ENCODE measurements at places on chromosomes 2 and 18.

DNA sequence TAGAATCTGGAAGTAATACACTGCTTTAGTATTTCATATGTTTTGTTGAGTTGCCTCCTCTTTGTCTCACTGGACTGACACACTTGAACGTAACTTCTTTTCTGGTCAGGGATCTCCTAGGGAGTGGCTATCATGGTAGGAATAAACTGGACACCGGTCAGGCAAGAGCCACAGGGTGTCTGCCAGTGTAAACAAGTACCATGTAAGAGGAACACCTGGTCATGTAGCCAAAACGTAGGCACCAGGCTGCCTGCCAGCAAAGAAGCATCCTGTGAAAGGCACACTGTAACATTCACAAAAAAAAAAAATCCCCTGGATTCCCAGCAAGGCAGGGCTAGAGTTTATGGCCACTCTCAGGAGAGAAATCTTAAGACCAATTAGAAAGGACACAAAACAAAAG lies 372.8 kb upstream of the RND3 start:
- DNase-seq, result no peak

- DNase-seq, result no peak
These were observed 28.6 kb downstream of the ITGA6 start for GRCh38 chr2:172456002-172456401.

DNA sequence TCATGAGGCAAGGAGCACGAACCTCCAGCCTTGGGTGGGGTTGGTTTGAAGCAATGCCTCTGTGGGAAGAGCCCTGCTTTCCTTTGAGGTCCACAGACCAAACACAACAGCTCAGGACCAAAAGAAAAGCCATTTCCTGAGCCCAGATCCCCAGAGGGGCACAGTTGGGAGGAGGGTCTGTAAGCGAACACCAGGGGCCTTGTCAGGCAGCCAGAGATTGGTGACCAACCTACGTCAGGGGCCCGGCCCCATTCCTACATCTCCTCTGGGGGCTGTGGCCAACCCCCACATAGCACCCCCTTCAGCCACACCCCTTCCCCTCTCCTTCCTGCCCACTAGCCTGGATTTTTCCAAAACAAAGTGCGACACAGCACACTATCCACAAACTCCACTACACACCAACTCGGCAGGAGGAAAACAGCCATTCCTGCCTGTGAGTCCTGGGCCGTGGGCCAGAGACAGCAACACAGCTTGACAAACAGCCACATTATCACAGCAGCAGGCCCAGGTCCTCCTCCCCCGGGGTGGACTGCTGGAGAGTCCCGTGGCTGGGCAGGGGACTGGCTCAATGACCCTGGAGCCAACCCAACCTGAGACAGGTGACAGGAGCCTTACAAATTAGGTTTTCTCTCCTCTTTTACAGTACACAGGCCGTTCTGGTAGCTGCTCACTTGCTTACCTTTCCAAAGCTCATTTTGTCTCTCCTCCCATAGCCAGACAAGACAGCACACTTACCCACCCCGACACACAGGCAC lies 98.8 kb downstream of the TNS1 start:
- no peak for DNase-seq

DNA sequence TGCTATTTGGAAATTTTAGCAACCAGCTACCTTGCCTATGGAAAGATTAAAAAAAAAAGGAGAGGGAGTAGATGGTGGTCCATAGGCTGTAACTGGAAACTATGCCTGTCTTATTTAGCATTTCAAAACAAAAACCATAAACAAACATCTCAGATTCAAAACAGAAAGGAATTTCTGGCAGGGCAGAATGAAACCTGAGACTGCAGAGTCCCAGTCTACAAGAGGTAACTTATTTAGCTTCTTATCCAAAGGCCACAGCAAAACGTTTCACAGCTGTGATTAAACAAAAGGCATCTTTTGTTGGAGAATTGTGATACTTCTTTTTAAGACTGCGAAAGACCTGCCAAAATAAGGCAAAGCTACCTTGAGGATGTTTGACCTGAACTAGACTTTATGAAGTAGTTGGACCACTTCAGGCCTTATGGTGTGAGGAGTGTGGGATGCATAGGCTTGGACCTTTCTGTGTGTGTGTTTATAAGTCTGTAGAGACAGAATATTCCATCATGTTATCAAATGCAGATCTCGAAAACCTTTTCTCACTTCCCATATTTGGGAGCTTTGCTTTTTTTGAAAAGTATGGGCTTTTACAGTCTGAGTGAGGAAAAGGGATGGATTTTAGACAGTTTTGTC lies 11.0 kb downstream of the CRIM1 start:
- DNase-seq, result no peak

- no peak for DNase-seq
These were observed 223.8 kb downstream of the TTC32 start for GRCh38 chr2:19677825-19678518.

GRCh38 chr2:2663401-2664036 lies 332.4 kb upstream of the MYT1L start:
- DNase-seq, result no peak

DNA sequence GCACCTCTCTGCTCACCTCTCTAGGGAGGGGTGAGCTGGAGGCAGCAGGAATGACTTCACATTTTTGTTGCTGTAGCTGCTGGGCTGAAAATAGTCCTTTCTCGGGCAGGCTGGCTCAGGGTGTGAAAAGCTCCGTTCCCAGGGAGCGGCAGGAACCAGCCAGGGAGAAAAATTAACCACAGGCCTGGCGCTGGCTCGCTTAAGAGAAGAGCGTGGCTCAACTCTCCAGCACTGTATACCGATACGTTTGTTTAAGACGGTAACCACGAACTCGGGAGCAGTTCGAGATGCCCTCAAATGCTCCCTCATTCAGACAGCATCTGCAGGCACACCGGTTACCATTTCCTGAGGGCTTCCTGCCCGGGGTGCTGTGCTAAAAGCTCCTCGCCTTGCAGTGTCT lies 129.6 kb downstream of the CELF4 start:
- DNase-seq, result no peak

GRCh38 chr2:18599509-18600254 lies 10.3 kb upstream of the NT5C1B start:
- DNase-seq, result no peak

GRCh38 chr2:228847684-228848083 lies 423.4 kb downstream of the PID1 start:
- no peak for DNase-seq

- no peak for DNase-seq
These were observed 26.4 kb downstream of the CENPO start for GRCh38 chr2:24819442-24820174.

DNA sequence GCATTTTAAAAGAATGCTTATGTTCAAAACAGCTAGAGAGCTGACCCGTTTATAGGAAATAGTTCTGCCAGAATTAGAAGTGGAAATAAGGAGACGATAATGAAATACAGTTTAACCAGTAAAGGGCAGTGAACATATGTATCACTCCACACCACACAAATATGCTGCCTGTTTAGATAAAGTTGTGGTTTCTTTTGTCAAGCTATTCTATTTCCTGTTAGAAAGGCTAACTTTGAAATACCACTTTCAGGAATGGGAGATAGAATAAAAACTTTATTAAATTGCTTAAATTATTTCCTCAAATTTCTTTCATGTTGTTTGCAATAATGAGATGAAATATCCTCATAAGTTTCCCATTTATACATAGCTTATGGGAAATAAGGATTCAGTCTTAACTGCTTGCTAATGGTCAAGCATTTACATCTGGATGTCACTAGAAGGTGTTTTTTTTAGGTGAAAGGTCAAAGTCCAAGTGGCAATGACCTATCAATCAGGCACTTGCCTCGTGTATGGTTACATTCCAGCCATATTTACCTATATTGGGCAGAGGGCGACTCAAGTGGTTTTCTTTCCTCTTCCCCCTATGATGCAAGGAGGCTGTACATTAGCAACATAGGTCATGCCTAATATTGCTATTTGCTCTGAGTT lies 148.9 kb downstream of the ZEB2 start:
- no peak for DNase-seq

DNA sequence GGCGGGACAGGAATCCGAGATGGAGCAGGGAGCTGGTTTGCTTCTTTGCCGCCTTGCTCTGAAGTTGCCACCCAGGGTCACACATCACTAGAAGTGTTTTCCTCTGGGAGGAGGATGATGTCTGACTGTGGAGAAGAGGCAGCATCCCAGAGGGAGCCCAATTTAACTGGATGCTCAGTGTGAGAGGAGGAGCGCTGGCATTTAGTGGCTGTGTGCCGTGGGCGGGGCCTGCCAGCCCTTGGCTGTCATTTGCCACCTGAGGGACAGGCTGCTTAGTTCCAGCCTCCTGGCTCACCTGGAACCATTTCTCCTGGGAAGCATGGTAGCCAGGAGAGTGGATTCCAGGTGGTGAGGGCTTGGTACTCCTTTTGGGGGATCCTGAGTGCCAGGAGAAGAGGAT lies 9.6 kb downstream of the B3GNT2 start:
- DNase-seq, result no peak

GRCh38 chr18:49934457-49934856 lies 121.1 kb upstream of the ACAA2 start:
- no peak for DNase-seq

DNA sequence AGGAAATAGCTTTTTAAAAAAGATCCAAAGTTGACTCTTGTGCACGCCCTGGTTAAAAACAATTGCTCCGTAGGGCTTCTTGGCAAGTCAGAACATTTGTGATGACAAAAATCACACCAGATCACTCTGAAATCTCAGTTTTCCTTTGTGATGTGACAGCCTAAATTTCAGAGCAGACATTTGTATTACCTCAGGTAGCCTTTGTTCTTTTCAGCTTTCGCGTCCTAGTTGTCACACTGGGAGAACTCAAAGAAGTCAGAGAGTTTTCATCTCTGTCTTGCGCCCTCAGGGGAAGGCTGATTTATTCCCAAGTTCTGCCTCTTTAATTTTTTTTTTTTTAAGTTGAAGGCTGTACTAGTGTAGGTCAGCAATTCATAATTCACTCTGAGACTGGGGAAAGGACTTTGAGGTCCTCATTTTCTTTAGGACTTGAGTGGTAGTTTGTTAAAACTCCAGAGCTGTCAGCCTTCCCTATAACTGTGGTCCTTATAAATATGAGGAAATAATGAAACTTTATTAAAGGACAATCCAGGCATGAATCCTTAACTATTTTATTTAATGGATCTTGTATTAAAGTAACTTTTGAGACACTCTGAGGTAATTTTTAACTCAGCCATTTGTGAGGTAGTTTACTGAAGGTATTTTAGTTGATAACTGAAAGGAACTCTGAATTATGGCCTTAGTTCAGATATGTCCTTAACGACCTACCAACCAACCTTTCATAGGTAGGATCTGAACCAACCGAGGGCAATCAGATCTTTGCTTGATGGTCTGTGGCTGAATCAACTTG lies 525.1 kb upstream of the FAM98A start:
- DNase-seq, result no peak

DNA sequence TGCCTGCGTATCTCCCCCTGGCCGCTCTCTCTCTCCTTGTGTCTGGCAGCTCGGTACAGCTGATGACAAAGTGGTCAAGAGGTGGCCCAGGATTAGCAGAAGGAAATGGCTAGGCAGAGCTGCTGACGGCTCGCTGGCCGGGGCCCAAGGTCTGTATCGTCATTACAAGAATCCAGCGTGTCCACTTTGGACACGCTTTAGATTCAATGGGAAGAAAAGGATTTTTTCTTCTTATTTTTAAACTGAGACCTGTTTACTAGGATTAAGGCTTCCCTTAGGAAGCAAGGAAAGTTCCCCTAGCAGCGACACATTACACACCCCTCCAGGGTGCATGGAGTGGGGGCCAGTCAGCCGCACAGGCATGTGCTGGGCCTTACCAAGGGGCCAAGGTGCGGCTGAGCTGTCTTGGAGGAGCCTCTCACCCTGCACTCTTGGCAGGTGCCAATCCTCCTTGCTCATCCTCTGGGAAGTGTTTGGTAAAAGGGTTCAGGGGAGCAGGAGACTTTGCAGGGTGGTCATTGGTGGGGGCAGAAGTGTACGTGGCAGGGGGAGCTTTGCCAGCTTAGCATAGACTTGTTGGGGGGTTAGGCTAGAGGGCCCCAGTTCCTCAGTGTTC lies 76.8 kb downstream of the POLR1A start:
- no peak for DNase-seq

DNA sequence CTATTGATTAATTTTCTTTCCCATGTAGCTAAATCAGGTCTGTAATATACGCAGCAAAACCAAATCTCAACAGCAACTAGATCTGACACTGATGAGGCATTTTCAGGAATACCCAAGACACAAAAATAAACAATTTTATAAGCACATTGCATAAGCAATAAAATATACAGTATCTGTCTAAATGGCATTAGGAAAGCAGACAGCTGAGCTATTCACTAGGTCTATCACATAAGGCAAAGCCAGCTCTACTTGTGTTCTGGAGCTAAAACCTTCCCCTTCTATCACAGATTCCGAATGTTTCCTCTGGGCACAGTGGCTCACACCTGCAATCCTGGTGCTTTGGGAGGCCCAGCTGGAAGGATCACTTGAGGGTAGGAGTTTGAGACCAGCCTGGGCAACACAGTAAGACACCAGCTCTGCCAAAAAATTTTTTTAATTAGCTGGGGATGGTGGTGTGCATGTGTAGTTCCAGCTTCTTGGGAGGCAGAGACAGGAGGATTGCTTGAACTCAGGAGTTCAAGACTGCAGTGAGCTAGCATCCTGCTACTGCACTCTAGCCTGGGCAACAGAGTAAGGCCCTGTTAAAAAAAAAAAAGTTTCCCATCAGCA lies 21.1 kb downstream of the PTPN2 start:
- DNase-seq, result no peak

GRCh38 chr2:20448246-20448976 lies 1.5 kb downstream of the RHOB start:
- no peak for DNase-seq

DNA sequence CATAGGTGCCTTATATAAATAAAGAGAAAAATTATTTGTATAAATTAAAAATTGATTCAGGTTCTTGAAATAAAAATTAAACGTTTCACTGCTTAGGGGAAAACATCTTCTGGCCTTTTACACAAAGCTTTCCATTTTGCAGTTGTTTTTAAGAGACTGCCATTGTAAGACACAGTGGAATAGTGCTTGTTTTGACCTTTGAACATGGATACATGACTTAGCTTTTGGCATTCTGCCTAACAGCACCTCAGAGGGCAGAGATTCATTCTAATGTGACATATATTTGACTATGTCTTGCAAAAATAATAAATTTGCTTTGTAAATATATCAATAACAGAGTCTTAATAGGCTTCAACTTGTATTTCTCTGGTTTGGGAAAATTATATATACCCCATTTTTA lies 142.1 kb downstream of the SLC4A10 start:
- no peak for DNase-seq

GRCh38 chr2:45669032-45669486 lies 17.6 kb downstream of the PRKCE start:
- no peak for DNase-seq

DNA sequence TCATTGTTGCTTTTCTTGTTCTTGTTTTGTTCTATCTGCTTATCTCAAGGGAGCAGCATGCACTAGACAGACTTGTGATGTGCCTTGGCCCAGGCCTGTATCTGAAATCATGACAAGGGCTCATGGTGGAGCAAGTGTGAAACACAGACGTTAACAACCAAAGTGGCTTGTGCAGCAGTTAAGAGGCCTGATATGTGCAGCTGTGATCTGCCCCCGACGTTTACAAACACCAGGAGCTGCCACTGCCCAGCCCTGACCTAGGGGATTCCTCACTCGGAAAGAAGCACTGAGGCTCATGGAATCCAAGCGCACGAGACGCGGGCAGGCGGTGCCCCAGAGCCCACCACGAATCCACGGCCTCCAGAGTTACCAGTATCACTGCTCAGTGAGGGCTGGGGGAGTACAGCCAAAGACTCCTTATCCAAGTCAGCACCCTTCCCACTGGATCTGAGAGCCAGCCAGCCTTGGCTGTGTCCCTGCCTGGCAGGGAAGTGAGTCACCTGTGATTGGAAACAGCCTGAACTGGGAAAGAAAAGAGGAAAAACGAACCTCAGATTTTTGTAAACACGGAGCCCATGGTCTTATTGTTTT lies 62.3 kb upstream of the SNTG2 start:
- no peak for DNase-seq

GRCh38 chr2:86371527-86371926 lies 34.1 kb upstream of the REEP1 start:
- DNase-seq, result no peak
